ENCODE measurements at places on chromosomes 5 and 9.

DNA sequence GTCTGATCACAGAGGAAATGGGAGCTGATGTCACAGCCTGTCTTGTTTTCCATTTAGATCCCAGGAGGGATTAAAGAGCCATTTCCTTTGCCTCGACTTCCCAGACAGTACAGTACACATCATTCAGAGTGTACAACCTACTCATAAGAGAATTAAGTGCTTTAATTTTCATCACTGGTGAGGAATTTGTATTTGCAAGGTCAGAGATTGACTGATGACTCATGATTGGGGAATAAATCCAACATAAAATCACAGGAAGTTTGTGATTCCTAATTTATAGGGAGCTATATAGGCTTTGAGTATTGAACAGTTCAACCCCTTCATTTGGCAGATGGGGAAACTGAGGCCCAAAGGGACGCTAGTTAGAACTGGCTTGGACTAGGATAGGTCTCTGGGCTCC lies 4.1 kb upstream of the TOMM5 start:
- no peak for DNase-seq

DNA sequence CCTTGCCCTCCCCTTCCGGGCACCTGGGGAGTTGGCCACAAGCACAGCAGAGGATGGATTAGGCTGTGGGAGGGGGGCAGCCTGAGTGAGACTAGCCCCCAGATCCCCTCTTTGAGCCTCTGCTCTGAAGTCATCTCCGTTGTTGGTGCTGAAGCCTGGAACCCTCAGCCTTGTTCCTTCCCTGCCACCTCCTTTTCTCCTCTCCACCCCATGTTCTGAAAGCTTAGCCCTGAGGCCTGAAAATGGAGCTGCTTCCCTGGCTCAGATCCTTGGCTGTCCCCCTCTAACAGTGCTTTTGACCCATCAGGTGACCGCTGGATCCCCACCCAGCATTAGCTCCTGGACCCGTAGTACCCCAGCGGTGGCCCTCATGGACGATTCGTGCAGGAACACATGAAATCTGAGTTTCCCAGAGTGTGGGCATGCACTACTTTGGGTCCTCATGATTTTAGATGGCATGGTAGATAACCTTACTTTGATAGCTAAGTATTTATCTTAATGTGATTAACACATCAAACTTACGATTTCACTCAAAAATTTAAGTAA lies 21.6 kb upstream of the ANGPTL2 start:
- DNase-seq: no peak

DNA sequence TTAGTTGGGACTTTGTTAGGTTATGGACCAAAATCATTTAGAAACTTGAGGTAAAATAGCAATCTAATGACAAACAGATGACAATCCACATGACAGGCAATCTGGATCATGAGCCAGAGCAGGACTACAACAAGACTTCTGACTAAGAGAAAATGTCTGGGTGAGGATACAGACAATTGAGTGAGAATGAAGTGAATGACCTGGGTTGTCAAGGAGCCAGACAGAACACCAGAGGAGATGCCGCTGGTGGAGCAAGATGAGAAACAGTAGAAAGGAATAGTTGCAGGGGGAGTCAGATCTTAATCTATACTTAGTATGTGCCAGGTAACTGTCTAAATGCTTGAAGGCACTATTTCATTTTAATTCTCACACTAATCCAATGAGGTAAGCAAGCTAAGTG lies 277.8 kb downstream of the PRELID2 start:
- DNase-seq: no peak

GRCh38 chr5:66440202-66440680 lies 156.0 kb upstream of the MAST4 start:
- DNase-seq: no peak

- peak; percentile 4 for DNase-seq
Measured at GRCh38 chr9:133606708-133607025, 2.5 kb downstream of the FAM163B start.

DNA sequence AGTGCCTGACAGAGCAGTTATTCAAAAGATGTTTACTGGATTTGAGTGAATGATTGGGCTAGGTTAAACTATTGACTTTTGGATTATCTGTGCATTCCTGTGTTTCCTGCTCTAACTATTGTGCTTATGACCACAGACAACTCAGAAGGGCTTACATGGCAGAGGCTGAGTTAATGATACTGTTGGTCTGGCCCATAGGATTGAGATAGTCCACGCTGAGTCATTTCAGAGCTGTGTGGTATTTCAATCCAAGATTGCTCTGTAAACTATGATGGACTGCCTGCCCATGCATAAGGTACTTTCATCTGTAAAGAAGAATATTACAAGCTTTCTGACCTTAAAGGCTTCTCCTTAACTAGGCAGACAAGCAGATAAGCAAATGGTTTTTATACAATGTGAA lies 49.1 kb upstream of the SLIT3 start:
- no peak for DNase-seq

GRCh38 chr9:1337169-1337568 lies 287.0 kb downstream of the DMRT2 start:
- DNase-seq: no peak
